Activated naive CD4-positive, alpha-beta T cell treated with anti-CD3 and anti-CD28 coated beads, Interleukin-2, amount 10 ng/mL, durations not matched to agents 7 days and 5 days (primary cell): ENCODE measurements at places on chromosomes 16 and 17.

DNA sequence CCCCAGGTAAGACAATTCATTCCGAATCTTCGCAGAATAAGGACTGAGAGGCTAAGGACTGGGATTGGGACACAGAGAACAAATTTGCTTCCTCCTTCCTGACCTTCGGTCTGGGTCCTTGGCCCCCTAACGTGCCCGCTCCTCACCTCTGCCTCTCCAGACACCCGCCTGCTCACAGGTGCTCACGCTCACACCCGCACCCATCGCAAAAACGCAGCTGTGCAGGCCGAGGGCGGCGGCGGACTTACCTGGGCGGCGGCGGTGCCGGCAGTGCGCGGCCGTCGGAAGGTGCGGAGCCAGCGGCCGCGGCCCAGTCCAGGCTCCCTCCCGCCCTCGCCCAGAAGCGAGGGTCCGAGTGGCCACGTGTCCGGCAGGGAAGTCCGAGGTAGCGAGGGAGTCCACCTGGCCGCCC is 7.1 kb upstream of the HOXB9 start:
- no peak for DNase-seq

DNA sequence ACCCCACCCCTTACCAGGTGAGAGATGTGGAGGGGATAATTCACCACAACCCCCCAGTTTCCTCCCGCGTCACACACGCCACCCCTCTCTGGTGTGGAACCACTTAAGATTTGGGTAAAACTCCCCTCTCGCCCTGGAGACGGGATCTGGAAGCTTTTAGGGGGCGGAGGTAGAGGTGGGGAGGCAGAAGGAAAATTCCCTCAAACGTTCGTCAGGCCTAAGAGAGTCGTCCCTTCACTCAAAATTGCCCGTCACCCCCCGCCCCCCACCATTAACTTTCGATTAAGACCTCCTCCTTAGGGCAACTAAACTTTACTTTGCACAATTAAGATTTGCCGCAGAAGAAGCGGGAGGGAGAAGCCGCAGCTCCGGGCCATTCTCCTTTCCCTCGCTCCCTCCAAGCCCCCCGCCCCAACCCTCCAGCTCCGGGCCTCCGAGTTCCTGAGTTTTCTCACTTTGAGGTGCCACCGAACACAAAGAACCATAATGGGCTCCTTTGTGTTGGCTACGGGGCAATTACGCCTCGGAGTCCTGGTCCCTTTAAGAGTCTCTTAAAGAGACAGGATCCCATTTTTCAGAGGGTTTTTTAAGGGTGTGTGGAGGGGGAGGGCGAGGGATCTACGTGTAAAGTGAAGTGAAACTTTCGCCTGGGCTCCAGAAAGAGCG is 985 bp upstream of the FZD2 start:
- peak; percentile 34 for DNase-seq

- DNase-seq, result no peak
Observed at GRCh38 chr17:1171953-1172352, 7.8 kb downstream of the ABR start.

DNA sequence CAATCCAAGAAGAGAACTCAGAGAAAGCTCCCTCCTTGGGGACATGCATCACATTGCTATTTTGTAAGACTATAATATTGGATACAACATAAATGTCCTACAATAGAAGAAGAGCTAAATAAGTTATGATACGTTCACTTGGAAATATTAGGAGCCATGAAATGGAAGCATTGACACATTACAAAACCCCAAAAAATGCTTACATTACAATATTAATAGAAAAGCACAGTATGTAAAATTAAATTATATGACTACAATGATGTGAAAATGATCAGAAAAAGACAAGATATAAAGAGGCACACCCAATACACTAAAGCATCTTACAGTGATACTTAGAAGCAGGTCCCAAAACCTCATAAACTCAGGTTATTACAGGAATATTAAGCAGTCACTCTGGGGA is 694.1 kb downstream of the TOX3 start:
- DNase-seq, result no peak

GRCh38 chr16:10162981-10163380 is 19.2 kb downstream of the GRIN2A start:
- DNase-seq, result no peak

- peak; percentile 89 for DNase-seq
Observed at GRCh38 chr17:49407981-49408501, 6.6 kb downstream of the PHB1 start.

DNA sequence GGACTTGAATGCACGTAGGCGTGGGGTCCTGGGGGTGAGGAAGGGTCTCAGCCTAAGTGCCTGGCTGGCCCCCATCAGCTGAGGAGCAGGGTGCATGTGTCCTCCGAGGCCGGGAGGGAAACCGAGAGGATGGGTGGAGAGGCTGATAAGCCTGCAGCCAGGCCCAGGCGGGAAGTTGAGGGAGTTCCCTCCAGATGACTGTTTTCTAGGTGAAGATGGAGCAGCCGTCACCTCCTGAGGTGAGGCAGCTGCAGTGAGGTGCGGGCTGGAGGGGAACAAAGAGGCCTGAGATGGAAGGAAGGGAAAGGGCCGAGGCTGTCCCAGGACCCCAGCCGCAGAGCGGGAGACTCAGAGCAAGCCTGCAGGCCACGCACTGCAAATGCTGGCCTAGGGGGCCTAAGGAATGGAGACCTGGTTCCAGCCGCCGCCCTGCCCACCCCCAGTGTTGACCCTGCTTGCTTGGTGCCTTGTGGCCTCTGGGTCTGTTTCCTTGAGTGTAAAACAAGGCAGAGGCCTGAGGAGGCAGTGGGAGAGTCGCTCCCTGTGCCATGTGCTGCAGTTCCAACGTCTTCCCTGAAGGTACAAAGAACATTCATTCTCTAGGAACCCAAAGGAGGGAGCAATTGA is 3.0 kb downstream of the PECAM1 start:
- no peak for DNase-seq

GRCh38 chr17:48842746-48843145 is 11.9 kb downstream of the CALCOCO2 start:
- no peak for DNase-seq

DNA sequence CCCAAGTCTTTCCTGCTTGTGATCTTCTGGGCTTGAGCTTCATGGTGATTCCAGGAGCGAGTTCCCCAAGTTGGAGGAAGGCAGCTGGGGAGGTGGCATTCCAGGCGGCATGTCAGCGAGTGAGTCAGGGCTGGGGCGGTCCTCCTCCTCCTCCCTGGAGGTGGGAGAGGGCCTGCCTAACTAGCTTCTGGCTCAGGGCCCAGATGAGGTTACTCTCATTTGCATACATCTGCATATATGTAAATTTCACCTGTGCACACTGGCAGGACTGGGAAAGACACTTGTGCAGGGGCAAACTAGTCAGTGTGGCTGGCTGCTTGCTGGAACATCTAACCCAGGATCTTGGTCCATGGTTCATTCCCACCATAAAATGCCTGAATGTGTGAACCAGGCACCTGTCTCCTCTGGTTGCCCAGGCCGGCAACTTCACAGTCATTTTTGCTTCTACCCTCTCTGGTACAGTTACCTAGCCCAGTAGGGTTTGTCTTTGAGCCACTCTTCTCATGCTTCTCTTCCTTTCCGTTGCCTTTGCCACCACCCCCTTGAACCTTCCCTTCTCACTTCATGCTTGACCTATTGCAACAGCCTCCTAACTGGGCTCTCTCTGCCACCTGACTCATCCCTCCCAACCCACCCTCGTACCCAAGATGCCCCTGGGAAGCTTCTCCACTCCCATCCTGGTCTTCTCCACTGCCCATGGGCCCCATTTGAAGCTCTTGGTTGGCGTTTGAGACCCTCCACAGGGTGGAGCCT is 9.6 kb upstream of the DLX4 start:
- no peak for DNase-seq

DNA sequence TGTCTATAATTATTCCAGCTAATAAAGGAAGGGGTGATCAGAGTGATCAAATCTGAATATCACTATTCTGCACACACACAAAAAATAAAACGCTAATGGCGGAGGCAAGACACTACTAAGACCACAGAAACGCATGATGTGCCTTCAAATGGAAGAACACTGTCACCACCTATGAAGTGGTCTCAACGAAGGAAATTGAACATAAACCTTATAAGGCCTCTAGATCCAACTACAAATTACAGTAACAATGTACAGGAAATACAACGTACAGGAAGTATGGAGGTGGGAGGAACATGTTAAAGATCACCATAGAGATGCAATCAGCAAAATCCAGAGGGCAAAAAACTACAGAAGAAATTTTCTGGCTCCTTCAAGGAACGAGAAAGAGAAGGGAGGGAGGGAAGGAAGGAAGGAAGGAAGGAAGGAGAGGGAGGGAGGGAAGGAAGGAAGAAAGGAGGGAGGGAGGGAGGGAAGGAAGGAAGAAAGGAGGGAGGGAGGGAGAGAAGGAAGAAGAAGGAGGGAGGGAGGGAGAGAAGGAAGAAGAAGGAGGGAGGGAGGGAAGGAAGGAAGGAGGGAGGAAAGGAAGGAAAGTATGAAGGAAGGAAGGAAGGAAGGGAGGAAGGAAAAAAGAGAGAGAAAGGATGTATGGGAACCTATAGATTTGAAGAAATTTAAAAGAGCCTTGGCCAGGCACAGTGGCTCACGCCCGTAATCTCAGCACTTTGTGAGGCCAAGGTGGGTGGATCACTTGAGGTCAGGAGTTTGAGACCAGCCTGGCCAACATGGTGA is 3.1 kb upstream of the SGCA start:
- DNase-seq, result no peak

DNA sequence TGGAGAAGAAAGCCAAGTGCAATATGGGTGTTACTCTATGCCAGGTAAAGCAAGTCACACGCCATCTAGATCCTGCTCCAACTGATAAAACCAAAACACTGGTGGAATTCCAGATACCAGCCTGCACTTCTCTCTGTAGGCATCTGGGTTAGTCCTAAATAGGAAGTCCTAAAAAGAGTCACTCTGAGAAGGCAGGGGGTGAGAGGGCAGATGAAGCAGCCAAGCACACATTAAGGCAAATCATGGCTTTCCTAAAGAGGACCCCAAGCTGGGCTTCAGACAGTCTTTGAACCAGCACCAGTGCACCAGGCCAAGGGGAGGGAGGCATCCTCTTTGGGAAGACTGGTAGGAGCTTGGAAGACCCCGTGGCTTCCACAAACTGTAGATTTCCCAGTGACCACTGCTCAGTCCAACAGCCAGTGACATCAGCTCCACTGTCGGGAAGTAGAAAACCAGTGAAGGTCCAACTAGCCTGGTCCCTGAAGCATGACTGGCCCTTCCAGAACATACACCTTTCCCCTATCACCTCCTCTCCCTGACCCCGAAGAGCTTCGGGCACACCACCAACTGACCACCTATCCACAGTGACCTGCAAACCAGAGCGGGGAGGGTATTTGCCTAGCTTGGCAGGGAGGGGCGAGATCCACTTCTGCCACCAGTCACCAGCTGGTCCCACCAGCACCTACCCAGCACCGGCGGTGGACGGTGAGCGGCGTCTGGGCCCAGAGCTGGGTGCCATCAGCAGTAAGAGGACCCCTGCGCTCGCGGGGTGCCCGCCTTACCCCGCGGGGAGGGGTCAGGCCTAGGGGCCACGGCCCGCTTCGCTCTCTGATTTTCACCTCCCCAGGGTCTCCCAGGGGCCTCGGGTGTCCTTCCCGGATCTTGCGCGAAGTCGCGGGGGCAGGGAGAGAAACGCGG is 1.0 kb downstream of the LITAF start:
- DNase-seq, result peak; percentile 48

- DNase-seq, result no peak
Observed at GRCh38 chr17:41658846-41659245, 29.8 kb upstream of the EIF1 start.

- no peak for DNase-seq
Observed at GRCh38 chr17:73634629-73635028, 9.6 kb downstream of the SDK2 start.

DNA sequence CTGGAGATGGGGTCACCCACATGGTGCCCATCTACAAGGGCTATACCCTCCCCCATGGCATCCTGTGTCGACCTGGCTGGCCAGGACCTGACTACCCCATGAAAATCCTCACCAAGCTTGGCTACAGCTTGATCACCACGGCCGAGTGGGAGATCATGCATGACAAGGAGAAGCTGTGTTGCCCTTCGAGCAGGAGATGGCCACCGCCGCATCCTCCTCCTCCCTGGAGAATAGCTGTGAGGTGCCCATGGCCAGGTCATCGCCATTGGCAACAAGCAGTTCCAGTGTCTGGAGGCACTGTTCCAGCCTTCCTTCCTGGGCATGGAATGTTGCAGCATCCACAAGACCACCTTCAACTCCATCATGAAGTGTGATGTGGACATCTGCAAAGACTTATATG is 5.3 kb upstream of the FLCN start:
- DNase-seq, result no peak

GRCh38 chr17:63181856-63182255 is 215.8 kb downstream of the TANC2 start:
- no peak for DNase-seq

- DNase-seq, result no peak
Observed at GRCh38 chr16:24116989-24117388, 139.1 kb upstream of the CACNG3 start.

- DNase-seq, result peak; percentile 85
Observed at GRCh38 chr17:76382803-76383545, 1.4 kb upstream of the SPHK1 start.

GRCh38 chr16:27123795-27124409 is 57.2 kb downstream of the C16orf82 start:
- DNase-seq, result no peak

GRCh38 chr17:54900457-54901229 is at the start of gene TOM1L1:
TOM1L1 (plus strand) TSS chr17:54900852; CDS start chr17:54900866, 14 bp downstream.
- peak; percentile 43 for DNase-seq

- no peak for DNase-seq
Observed at GRCh38 chr17:69539274-69539673, 124.8 kb downstream of the MAP2K6 start.

GRCh38 chr17:40541873-40542557 is 23.3 kb downstream of the CCR7 start:
- no peak for DNase-seq

GRCh38 chr17:29686993-29687590 is 64.4 kb upstream of the CORO6 start:
- DNase-seq, result no peak

DNA sequence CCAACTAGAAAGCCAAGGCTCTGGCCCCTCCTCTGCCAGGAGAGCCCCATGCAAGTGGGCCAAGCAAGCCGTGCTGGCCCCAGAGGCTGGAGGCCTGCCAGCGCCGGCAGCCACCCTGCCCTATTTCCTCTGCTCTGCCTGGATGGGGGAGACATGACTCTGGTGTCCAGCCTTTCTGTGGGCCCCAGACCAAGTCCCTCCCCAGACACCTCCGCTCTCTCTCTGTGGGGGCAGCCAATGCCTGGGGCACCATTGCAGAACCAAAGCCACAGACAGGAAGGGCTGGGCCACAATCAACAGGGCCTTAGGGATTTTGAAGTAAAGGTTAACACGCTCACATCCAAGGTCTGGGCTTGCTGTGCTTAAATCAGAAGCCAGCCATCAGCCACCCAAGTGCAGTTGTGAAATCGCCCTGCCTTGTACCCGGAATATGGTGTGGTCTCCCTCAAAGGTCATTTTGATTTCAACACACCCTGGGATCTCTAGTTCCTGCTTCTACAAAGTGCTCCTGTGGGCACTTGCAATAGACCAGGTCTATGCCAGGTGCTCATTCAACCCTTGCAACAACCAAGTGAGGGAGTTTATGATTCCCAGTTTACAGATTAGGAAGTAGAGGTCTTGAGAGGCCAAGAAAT is 63.5 kb upstream of the TEX2 start:
- DNase-seq, result no peak

- DNase-seq, result no peak
Observed at GRCh38 chr17:37825851-37826250, 81.0 kb upstream of the HNF1B start.
